Fibroblast of skin of left quadriceps (primary cell): ENCODE measurements at places on chromosomes 6 and 20.

DNA sequence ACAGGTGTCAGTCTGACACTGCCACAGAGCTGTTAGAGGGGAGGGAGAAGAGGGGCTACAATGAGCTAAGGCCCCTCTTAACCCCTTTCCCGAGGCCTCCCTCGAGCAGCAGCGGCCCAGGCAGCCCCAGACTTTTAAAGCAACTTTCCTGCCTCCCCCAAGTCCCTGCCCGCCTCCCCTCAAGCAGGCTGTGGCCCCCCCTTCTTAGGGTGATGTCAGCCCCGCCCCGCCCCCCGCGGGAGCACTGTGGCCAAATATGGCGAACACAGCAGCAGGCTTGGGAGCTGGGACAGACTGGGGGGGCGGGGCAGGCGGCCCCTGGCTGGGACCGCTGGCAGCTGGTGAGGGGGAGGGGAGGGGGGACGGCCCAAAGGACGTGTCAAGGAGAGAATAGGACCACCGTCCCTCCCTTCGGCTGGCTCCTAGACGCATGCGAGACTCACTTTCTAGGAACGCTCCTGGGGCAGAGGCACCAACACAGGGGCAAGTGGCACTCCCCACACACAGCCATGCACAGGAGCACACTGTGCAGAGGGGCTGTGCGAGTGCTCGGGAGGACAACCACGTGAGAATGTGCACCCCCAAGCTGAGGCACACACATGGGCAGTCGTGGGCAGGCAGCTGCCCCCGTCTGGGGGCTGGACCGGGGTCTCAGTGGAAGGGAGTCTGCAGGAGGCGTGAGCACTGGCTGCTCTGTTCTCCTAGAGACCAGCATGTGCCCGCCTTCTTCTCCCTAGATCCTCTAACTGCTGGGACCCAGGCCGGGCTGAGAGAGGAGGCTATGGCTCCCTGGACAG is 6.7 kb downstream of the TEAD3 start:
- peak; percentile 83 for DNase-seq

DNA sequence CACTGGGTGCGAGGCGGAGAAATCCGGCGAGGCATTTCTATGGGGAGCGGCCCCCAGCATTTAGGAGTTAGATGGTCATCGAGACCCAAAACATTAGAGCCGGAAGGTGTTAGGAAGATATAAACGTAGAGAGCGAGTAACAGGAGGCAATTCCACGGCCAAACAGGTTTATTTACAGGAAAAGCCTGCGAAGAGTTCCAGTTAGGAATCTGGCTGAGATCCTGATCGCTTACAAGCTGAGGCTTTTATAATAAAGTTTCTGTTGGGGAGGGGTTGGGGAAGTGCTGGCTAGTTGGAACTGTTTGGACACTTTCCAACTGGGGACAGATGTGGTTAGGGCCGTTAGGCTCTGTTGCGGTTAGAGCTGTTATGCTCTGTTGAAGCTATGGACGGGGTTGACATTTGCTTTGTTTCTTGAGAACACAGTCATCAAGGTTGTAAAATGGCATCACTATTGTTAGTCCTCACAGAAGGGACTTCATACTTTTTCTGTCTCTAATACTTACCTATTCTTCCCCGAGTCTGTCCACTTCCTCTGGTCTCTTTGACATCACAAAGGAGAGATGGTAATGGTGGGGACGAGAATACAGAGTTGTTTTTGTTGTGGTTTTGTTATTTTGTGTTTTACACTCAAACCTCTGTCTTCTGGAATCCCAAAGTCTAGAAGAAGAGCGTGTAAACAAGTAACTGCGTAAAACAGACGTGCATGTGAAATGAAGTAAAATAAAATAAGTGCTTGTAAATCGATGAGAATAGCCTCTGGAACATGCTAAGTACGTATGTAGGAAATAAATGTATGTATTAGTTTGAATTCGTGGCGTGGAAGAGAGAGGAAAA is 554 bp upstream of the ZSCAN31 start:
- peak; percentile 5 for DNase-seq

- DNase-seq: no peak
Observed at GRCh38 chr6:9527679-9528286, 887.1 kb downstream of the TFAP2A start.

DNA sequence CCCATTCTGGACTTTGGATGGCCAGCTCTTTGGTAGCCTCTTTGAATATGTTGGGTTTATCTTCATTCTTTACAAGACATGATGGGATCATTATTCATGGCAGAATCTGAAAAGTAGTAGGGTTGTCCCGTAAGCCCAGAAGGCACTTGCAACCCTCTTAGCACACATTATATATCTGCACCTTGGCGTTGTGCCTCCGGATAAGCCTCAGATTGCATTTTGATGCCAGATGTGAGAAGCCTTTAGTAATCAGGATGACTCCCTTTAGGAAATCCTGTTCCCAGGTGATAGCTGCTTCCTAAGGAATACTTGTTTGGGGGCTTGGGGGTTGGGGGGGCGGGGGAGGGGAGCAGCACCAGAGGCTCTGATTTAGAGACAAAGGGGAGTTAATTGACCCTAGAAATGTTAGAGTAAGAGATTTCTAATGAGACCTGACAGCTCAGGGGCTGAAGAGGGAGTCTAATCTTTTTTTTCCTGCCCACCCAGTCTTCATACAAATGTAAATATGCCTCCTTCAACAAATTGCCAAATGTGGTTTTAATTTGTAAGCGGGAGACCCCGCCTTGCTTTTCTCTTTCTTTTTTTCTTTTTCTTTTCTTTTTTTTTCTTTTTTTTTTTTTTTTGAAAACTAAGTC is 55.1 kb downstream of the JAG1 start:
- no peak for DNase-seq

DNA sequence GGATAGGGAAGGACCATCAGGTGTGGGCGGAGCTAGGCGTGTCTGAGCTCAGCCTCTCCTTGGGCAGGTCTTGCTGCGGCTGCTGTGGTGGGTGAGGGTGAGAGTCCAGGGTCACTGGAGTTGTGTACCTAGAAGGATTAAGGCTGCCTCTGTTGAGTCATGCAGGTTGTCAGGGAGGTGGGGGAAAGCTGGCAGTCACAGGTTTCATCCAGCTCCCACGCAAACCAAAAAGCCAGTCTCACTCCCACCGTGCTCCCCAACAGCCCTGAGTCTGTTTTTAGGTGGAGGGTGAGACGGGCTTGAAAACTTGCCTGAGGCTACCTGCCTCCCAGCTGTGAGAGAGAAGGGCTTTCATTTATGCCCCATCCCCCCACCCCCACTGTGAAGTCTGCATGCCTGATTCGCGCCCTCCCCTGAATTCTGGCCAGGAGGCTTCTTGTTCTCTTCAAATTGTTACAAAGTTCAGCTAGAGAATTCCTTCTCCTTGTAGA is 161.5 kb downstream of the MYLK4 start:
- no peak for DNase-seq

DNA sequence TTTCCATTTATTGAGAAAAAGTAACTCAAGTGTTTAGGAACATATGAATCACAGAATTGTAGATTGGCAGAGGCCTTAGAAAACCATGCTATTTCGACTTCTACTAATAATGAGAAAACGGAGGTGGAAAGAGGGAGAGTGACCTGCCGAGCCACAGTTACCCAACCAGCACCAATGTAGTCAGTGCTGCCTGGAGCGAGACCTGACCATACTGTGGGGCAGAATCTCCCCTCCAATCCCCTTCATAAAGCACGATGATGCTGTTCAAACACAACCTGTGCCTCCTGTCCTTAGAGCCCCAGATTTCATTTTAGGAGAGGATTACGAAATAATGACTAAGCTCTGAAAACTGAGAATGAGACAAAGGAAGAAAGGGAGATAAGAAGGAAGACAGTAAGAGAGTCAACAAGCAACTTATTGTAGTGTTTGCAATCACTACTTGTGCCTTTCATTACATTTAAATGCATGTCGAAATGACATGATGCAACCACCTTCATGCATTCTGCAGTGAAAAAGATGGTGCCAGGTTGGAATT is 70.6 kb downstream of the ATXN1 start:
- DNase-seq: no peak

GRCh38 chr20:47576516-47577033 is 74.9 kb downstream of the NCOA3 start:
- DNase-seq: peak; percentile 60

- DNase-seq: no peak
Observed at GRCh38 chr20:32249030-32249738, 28.3 kb upstream of the KIF3B start.

- no peak for DNase-seq
Observed at GRCh38 chr6:135820340-135820739, 31.2 kb upstream of the PDE7B start.

DNA sequence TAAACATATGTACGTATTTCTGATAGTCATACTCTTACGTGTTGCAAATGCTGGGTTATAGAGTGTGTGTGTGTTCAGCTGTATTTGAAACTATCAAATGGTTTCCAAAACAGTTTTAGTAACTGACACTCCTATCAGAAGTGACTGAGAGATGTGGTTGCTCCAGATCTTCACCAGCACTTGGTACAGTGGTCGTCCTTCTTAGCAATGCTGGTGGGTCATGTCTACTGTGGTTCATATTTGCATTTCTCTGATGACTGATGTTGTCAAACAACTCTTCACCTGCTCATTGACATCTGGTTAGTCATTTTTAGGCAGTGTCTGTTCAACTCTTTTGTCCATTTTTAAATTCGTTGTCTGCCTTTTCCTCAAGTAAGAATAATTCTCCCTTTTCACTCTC is 259.3 kb downstream of the KIF16B start:
- DNase-seq: no peak

DNA sequence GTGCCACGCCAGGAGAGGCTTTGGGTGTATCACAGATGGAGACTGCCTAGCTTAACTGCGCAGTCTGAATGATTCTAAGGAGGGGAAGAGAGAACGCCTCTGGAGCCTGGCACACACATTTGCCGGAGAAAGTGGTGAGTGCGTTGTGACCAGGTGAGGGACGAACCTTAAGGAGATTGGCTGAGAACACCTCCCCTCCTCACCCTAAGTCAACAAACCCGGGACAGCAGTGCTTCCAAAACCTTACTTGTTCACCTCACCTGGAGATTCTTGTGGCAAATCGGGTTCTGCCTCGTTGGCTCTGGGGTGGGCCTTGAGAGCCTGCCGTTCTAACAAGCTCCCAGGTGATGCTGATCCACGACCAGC is 9.4 kb downstream of the SYNJ2 start:
- no peak for DNase-seq

- DNase-seq: no peak
Observed at GRCh38 chr20:9195031-9195430, 126.1 kb downstream of the PLCB4 start.

- DNase-seq: no peak
Observed at GRCh38 chr6:115512923-115513322, 547.8 kb downstream of the FRK start.

DNA sequence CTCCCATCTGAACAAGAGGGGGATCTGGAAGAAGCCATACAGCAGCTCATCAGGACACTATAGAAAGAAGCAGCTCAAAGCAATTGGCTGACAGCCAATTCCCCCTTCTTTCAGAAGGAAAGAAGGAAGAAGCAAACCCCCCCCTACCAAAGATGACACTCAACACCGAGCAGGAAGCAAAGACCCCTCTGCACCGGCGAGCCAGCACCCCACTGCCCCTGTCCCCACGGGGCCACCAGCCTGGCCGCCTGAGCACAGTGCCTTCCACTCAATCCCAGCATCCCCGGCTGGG is 1.2 kb downstream of the REM1 start:
- DNase-seq: no peak

- no peak for DNase-seq
Observed at GRCh38 chr20:9514461-9515213, at the start of gene LAMP5. TSS of gene LAMP5 (plus strand) at chr20:9514590. CDS start at chr20:9514853, 263 bp downstream.

DNA sequence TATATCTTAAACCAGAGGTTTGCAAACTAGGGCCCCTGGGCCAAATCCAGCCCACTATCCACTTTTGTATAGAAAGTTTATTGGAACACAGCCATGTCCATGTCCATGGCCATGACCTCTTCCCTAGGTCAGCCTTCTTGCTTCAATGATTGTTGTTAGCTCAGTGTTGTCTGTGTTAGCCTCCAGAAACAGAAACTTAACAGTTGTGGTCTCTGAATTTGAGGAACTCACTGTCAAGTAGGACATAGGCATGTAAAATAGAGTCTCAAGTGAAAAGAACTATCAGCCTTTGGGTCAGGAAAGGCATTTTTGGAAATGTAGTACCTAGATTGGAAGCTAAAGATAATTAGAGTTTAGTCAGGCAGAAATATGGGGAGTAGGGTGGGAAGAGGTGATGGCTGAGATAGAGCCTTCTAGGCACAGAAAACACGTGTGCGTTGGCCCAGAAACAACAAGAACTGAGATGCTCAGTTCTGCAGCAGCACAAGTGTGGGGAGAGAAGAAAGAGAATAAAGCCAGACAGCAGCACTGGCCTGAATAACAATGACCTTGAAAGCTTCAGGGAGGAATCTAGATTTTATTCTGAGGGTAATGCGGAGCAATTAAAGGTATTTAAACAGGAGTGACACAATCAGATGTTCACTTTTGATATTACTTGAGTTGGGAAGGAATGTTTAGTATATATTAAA is 87.0 kb upstream of the OLIG3 start:
- DNase-seq: no peak

DNA sequence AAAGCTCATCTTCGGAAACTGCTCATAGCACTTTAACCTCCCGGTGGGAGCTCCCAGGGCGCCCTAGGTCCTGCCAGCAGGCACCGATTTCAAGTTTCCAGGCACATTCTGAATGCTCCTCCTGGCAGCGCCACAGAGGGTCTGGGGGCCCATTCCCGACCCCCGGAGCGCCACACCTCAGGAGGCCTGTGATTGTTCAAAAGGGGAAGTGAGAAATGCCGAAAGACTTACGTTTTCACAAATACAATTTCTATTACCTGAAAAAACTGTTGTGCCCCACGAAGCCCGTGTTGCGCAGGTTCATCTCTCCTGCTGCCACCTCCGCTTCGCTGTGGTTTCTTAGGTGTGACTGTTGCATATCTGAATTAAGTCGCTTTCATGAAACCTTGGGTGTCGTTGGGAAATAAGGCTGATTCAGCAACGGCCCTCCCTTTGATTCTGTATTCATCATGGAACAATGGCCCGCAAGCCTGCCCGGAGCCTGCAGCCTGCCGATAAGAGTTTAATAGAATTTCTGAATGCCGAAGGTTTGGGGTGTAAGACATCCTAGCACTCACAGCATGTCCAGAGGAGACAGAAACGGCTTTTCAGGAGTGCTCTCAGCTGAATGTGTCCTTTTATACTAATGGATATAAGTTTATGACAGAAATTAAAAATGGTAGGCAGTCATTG is 1.9 kb upstream of the MYT1 start:
- DNase-seq: no peak

GRCh38 chr20:54027704-54028103 is 42.7 kb downstream of the BCAS1 start:
- DNase-seq: no peak

- DNase-seq: no peak
Observed at GRCh38 chr6:24915641-24916040, 20.1 kb downstream of the RIPOR2 start.

DNA sequence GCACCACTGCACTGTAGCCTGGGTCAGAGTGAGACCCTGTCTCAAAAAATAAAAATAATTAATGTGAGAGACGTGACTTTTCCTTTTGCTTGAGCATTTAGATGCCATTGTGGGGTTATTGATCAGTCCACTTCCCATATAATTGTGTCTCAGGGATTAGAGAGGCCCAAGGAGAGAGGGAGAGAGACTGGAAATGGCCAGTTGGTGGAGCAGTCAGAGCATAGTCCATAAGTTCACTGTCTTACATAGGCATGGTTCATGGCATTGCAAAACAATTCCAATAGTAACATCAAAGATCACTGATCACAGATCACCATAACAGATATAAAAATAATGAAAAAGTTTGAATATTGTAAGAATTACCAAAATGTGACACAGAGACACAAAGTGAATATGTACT is 15.2 kb upstream of the SDHAF4 start:
- no peak for DNase-seq

GRCh38 chr20:51800060-51800871 is 2.1 kb downstream of the SALL4 start:
- DNase-seq: no peak

- DNase-seq: no peak
Observed at GRCh38 chr20:9227896-9228615, 159.2 kb downstream of the PLCB4 start.
